NCI-H187 (cell line): ENCODE measurements at places on chromosomes 16 and 17.
A peak's percentile ranks its signal among the peaks of the same experiment; 100 is the strongest.

- DNase-seq: no peak
These were observed 20.5 kb downstream of the SLC7A6 start for GRCh38 chr16:68284847-68285246.

GRCh38 chr16:55568207-55568606 is 1.7 kb downstream of the CAPNS2 start:
- no peak for DNase-seq

- no peak for DNase-seq
These were observed 1.8 kb downstream of the SPECC1 start for GRCh38 chr17:20010936-20011335.

- DNase-seq: no peak
These were observed 10.9 kb downstream of the CACNB1 start for GRCh38 chr17:39186481-39187002.

- no peak for DNase-seq
These were observed at the start of gene DNASE1L2 for GRCh38 chr16:2236337-2237101. TSS of gene DNASE1L2 (plus strand) at chr16:2236444. CDS start at chr16:2236817, 373 bp downstream.

DNA sequence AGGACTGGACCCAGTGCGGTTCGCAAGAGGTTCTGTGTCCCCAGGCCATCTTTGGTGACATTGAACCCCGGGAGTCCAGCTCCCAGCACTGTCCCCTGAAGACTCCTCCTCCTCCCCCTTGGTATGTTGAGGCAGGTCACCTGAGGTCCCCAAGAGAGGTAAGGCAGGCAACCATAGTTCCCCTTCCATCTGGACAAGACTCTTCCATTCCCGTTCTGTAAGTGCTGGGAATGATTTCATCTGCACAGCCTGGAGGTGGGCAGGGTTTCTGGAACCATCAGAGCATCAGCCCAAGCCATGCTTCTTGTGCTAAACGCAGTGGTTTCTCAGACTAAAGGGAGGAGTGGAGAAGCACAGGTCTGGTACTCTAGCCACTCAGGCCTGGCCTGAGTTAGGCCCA is 24.9 kb downstream of the COPZ2 start:
- DNase-seq: no peak

DNA sequence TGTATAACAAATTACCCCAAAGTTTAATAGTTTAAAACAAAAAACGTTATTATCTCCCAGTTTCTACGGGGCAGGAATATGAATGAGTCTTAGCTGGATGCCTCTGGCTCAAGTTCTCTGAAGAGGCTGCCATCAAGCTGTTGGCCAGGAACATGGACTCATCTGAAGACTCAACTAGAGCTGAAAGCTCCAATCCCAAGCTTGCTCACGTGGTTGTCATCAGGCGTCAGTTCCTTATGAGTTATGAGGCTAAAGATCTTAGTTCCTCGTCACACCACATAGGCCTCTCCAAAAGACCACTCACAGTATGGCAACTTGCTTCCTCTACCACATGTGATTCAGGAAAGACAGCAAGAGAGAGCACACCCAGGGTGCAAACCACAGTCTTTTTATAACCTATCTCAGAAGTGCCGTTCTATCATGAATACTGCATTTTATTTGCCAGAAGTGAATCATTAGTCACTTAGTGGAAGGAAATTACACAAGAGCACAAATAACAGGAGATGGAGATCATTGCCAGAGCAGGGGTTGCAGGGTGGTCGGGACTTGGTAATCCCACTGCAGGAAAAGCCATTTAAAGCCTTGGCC is 48.7 kb upstream of the NLK start:
- DNase-seq: no peak

DNA sequence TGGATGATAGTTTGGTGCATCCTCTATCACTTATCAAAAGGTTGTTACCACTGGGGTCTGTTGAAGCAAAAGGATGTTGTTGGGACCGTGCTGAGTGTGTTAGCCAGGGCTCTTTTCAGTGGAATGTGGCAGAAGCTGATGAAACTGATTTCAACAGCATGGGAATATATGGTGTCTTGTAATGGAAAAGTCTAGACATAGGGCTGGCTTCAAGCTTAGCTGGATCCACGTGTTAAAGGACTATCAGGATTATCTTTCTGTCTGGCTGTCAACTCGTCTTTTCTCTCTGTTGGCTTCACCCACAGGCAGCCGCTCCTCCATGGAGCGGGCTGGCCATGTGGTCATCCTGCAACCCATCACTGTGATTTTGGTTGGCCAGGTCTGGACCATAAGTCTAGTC is 8.7 kb downstream of the SNX29 start:
- no peak for DNase-seq

GRCh38 chr17:10673312-10673711 is 16.2 kb upstream of the MYH3 start:
- no peak for DNase-seq

- no peak for DNase-seq
These were observed 2.7 kb downstream of the XYLT1 start for GRCh38 chr16:17467923-17468540.

- no peak for DNase-seq
These were observed 249.2 kb downstream of the FOXL1 start for GRCh38 chr16:86827521-86827920.

GRCh38 chr17:83055911-83056582 is 23.4 kb upstream of the METRNL start:
- DNase-seq: no peak

GRCh38 chr17:40839194-40839593 is 16.8 kb upstream of the KRT10 start:
- no peak for DNase-seq

GRCh38 chr17:12547831-12548230 is 117.9 kb upstream of the MYOCD start:
- DNase-seq: no peak

GRCh38 chr17:5976251-5976650 is 93.9 kb upstream of the WSCD1 start:
- DNase-seq: no peak

DNA sequence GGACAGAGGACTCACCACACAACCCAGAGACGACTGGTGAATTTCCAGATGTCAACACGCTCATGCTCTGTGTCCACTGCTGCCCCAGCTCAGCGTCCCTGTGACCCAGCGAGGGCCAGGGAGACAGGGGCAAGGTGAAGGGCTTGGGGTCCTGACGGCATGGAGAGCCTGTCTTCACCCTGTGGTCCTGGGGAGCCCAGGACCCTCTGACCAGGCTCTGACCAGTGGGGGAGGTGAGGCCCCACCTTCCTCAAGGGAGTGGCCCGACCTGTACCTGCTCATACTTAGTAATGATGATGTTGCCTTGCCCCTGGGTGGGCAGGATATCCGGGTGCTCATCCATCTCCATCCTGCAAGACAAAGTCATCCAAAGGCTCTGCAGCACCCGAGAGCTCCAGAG is 39.8 kb downstream of the TNFRSF13B start:
- DNase-seq: no peak

DNA sequence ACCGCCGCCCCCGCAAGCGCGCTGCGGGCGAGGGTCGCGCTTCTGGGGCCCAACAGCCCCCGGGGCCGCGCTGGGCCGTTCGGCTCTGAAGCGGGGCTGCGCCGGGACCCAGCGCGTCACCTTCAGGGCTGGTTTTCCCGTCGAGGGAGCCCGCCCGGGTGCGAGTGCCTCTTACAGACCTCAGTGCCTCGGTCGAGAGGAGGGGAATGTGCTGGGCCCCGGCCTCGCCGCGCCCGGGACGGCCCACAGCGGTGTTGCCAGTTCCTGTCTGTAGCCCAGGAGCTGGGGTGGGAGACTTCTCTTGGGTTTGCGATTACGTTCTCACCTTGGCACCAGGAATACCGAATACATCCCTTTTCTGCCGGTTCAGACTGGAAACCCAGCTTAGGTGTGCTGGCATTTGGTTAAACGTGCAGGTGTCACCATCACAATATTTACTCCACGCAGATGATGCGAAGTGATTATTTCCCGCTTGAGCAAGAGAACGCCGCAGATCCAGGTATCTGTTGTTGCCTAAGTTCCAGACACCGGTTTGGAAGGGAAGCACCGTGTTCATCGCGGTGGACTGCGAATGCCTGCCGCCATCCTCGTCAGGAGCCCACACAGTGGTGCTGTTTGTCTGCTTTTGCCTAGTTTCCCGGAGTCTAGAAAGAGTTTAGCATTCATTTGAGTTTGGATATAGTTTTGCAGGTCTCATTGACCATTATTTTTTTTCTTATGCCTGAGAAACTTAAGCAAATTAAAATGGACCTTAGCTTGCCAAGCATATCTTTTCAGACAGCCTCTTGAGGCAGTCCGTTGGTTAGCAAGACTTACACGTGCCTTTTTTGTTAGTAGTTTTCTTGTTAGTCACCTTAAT is 914 bp downstream of the MAP1LC3B start:
- DNase-seq: no peak

DNA sequence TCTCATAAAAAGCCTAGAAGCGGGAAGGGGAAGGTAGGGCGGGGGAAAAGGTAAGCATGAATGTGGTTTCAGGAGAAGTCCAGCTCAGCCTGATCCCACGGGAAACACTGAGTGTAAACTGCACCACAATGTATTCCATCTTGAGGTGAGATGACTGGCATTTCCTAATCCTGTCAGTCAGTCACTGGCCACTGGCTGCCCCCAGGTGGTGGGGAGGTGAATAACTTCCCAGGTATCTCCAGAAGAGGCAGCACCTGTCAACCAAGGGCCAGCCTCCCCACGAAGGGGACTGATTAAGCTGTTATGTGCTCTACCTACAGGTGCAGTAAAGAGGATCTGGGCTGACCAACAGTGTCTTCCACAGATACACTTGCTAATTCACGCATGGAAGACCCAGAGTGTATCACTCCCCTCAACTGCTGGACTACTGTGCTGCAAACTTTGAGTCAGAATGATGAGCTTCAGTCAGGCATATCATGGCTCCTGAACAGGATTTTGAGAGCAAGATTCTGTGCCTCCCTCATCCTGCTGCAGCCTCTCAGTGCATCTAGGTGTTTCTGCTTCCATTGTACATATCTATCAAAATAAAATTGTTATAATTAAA is 108.5 kb upstream of the CCL2 start:
- DNase-seq: peak; percentile 69

DNA sequence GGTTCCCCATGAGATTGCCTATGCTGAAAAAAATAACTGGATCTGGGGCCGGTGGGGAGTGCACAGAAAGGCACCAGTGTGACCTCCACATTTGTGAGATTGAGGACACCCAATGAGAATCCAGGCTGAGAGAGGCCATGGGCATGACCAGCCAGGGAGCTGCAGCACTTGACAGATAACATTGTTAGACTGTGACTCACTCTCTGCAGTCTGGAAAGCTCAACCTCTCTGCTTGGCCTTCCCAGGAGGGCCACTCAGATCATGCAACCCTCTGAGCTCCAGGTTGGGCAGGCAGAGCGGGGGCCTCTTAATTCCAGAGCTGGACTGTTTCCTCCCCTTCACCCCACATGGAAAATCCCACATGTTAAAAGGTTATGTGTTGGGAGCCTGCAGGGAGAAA is 30.1 kb downstream of the FZD2 start:
- no peak for DNase-seq

- DNase-seq: no peak
These were observed 14.4 kb upstream of the GNG13 start for GRCh38 chr16:814974-815373.

- DNase-seq: no peak
These were observed 1.6 kb upstream of the KIAA0513 start for GRCh38 chr16:85025781-85026653.

GRCh38 chr17:72183194-72183685 is 62.4 kb downstream of the SOX9 start:
- DNase-seq: no peak

DNA sequence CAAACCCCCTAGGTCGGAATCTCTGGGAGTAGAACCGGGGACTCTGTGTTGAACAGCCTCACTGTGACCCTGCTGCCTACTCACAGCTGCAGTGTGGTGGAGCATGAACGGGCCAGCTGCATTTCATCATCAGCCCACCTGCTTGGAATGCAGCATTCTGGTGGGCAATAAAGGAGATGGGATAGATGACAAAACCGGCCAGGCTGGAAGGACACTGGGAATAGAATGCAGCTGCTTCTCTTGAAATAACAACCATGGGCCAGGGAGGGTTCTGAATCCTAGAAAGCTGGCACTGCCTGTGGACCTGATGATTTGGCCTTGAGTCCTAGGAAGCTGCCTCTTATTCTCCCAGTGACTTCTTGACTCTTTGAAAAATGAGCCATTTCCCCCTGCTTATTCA is 23.5 kb downstream of the CFAP97D1 start:
- no peak for DNase-seq

- no peak for DNase-seq
These were observed 25.7 kb downstream of the CLEC16A start for GRCh38 chr16:10970065-10970464.

- no peak for DNase-seq
These were observed 168.5 kb upstream of the DYNLRB2 start for GRCh38 chr16:80372341-80372740.

- DNase-seq: no peak
These were observed 49.0 kb downstream of the CCDC182 start for GRCh38 chr17:57696050-57696449.

DNA sequence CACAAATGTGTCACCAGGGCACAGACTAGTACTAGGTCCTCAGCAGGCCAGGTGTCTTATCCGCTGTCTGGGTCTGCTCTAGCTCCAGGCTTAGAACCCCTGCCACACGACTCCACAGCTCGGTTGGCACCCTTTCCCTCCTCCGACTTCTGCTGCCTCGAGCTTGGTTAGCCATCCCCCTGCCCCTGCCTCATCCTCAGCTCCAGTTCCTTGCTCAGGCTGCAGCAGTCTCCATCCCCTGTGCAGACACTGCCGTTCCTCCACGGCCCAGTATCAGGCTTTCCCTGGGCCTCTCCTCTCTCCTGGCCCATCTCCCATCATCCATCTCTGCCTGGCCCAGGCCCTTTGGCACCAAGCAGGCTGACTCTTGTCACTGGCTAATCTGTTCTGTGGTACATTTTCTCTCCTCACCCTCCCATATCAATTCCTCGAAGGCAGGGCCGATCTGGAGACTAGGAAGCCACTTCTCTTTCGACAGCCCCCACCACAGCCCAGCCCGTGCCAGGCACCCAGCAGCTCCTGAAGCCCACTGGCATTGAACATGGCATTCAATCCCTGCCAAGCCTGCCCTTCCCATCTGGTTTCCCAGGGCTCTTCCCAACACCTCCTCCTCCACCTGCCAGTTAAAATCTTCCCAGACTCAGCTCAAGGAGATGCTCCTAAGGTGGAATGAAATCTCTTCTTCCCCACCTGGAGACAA is 1.4 kb upstream of the GRN start:
- DNase-seq: no peak

- no peak for DNase-seq
These were observed 242.1 kb downstream of the MSI2 start for GRCh38 chr17:57498443-57498842.

GRCh38 chr17:75152922-75153779 is 1.2 kb downstream of the JPT1 start:
- peak; percentile 17 for DNase-seq
